Fibroblast of the aortic adventitia (primary cell): ENCODE measurements at places on chromosomes 2 and 18.

DNA sequence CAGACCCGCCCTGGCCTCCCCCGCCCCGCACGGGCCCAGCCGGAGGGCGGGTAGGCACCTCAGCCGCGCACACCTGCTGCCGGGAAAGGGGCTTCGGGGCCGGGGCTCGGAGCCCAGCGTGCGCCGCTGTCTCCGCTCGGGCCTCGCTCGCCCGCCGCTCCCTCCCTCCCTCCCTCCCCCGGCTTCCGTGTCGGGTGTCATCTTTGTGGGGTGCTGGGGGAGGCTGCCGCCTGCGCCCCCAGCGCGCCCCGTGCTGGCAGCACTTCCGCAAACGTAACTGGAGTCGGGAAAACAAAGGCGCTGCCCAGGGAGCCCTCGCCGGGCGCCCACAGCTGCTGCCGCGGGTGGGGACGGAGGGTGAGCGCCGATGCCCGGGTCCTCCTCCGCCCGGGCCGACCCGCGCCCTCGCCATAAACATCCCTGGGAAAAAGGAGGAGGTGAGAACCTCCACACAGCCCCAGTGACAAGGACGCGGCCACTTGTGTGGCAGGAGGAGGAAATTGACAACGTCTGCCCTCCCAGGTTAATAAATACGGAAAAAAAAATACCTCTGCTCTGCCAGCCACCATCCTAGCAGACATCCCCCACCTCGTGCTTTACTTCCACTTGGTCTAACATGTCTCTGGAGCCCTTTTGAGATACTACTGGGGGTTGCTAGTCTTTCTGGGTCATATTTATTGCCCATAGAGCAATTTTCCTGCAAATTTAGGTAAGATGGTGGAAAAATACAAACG, 550 bp downstream of the MFSD6 start:
- no peak for DNase-seq

- DNase-seq, result peak; percentile 38
Observed at GRCh38 chr2:156476021-156476849, 40.1 kb downstream of the GPD2 start.

GRCh38 chr18:66395671-66396218, 208.1 kb downstream of the CDH19 start:
- no peak for DNase-seq

GRCh38 chr2:158953454-158953853, 15.0 kb upstream of the TANC1 start:
- peak; percentile 95 for DNase-seq

DNA sequence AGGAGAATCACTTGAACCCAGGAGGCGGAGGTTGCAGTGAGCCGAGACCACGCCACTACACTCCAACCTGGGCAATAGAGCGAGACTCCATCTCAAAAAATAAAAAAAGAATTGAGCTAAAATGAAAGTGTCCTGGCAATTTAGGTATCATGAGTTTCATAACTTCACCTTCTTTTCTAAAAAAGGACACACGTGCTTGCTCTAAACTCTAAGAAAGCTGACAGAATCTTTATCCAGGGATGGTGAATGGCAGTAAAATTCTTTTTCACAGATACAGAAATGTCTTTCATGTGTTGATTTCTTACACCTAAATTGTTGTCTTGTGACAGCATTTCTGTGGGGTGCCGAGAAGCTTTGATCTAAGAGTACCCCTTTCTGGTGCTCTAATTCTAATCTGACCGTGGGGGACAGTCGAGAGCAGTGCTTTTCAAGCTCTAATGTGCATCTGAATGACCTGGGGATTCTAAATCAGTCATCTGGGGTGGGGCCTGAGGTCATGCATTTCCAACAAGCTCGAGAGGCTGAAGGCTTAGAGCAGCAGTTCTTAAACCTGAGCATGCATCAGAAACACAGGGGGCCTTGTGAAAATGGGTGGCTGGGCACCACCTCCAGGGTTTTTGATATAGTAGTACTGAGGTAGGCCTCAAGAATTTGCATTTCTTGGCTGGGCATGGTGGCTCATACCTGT, 42.1 kb upstream of the REL start:
- DNase-seq, result no peak
